Thoracic aorta endothelial cell (primary cell): ENCODE measurements at places on chromosomes 1 and 21. TPM values are rescaled to one million over a fixed set of nuclear protein-coding genes. Genes with fewer than 3 reads are reported as not detected.

Gene F5
- total RNA-seq, result 0.27 and 0.36 TPM in 2 replicates

Gene SPRR2F
- total RNA-seq, result not detected in 2 replicates

Gene PKLR
- not detected in 2 replicates for total RNA-seq

Gene HORMAD1
- 0.29 TPM in 1 of 2 replicates, not detected in the other for total RNA-seq

Gene OR2L2
- total RNA-seq, result not detected in 2 replicates

Gene PLA2G5
- 0.36 TPM in 1 of 2 replicates, not detected in the other for total RNA-seq

Gene OR2M3
- total RNA-seq, result not detected in 2 replicates

Gene TLR5
- total RNA-seq, result 0.27 and 0.72 TPM in 2 replicates

Gene TNFRSF25
- total RNA-seq, result 15.2 and 15.4 TPM in 2 replicates

Gene LRRIQ3
- 0.93 and 1.0 TPM in 2 replicates for total RNA-seq

Gene PGD
- total RNA-seq, result 198 and 217 TPM in 2 replicates
